Right kidney (tissue), 9 donors: ENCODE measurements at places on chromosomes 5 and 9.

- no peak for DNase-seq
Measured at GRCh38 chr9:76378367-76379073, 15.7 kb downstream of the RFK start.

- DNase-seq = no peak
Measured at GRCh38 chr9:9912459-9912858, 700.3 kb downstream of the PTPRD start.

DNA sequence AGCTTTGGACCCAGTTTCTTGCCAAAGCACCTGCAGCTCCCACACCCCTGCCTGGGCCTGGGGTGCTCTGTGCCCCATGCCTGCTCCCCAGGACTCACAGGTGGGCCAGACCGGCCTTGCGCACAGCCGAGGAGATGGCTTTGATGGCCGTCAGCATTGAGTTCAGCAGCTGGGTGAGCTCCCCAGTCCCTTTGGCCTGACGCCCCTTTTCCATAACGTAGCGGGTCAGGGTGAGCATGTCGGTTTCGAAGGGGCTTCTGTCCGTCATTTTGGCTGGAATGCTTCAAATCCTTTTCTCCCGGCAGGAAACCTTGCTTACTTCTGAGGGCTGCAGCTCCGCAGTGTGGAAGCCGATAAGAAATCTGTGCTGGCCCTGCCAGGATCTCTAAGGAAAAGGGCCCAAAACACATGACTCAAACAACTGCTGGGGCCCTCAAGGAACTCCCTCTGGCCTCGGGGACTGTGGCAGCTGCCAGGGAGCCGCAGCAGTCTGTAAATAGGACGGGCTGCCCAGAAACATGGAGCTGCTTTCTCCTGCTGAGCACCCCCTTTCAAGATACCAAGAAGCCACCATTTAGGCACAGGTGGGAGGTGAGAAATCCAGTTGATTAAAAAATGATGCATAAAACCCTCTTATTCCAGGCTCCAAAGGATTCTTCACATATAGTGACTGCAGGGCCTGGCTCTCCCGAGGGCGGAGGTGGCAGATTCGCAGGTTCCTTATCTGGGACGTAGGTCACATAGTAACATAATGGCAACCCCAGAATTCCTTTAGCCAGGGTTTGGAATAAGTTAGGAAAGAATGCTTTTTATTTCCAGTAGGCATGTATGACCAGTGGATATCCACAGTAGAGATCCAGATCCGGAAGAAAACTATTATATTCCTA lies at the start of gene FBP2:
TSS of gene FBP2 (minus strand) at position 366 of the 887 bp plus-strand sequence. CDS start at position 268, 98 bp downstream.
- DNase-seq = no peak

DNA sequence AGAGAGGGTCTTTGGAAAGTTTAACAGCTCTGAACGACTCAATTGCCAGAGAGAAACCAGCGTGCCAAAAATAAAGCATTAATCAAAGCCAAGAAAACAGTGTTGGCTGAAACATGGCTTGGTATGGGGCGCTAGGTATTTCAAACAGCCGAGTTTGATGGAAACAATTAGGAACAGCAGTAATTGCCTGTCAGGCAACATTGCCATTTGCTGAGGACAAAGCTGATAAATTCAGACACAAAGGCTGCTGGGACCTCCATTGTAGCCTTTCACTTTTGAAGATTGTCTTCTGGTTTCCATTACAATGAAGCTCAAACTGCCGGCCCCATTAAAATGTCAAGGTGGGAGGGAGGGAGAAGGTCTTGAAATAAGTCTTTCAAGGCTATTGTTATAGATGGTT lies 125.4 kb upstream of the SPDL1 start:
- no peak for DNase-seq

GRCh38 chr9:125747053-125747764 lies at the start of gene PBX3:
Gene PBX3, plus strand, starts transcription at chr9:125747373.
- peak; percentile 88 for DNase-seq

- no peak for DNase-seq
Measured at GRCh38 chr9:10999646-11000045, 386.8 kb upstream of the PTPRD start.

- DNase-seq = no peak
Measured at GRCh38 chr9:114271556-114272510, 51.1 kb upstream of the ORM1 start.

GRCh38 chr5:21672911-21673310 lies 1180.2 kb downstream of the CDH12 start:
- DNase-seq = no peak
